ENCODE measurements at places on chromosomes 6 and 20.

DNA sequence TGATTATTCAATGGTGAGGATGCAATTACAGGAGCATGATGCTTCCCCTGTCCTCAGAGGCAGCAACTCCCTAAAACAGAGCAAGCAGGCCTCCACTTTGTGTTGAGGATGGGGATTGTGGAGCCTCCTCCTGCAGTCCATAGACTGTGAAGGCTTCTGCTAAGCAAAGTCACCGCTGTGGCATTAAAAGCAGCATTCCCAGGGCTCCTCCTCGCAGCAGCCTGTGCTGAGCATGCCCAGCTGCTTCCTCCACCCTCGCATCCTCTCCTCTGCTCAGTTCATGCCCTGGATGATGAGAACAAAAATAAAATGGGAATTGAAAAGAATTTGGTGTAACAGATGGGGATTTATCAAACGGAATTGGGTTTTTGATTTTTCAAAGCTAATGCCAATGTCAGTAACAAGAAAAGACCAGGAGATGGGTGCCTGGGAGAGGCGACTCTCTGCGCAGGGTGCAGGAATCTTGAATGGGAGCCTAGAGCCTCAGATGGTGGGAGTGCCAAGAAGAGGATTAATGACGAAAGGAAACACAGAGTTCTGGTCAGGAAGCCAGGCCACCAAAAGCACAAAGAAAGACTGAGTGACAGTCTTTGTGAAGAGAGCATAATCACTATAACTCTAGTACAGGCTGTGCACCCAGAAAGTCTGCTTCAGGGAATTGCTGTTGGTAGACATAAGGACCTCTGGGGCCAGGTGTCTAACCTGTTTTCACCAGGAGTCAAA is 347.6 kb downstream of the TPBG start:
- DNase-seq = no peak

DNA sequence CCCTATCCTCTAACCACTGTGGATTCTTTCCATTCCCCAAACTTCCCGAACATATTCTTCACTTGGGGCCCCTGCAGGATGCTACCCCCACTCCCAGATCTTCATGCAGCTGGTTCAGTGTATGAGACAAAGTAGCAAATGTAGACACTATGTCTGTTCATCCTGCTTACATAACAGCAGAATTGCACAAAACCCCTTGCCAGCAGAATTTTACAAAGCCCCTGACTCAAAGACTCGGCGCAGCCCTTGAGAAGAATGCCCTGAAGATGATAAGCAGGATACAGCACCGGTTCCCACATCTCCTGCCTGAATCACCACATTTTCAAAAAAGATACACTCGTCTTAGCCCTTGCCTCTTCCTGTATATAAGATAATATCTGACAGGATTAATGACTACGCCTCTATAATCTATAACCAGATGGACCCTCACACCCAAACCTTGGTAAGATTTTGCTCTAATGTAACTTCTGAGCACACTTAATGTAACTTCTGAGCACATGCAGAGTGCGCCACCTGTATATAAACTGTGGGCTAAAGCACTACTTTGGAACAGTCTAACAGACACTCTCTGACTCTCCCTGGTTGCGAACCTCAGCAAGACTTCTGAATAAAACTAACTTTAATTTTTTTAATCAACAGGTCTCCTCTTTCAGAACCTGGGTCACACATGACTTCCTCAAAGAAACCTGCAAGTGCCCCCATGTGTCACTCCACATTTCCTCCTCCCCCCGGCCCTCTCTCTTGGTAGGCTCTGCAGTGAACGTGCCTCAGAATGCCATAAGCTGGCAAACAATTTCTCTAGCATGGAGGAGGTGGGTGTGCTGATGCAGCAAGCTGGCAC is 28.7 kb downstream of the RALGAPA2 start:
- no peak for DNase-seq

GRCh38 chr6:95847061-95847460 is 168.7 kb upstream of the FUT9 start:
- DNase-seq = no peak

DNA sequence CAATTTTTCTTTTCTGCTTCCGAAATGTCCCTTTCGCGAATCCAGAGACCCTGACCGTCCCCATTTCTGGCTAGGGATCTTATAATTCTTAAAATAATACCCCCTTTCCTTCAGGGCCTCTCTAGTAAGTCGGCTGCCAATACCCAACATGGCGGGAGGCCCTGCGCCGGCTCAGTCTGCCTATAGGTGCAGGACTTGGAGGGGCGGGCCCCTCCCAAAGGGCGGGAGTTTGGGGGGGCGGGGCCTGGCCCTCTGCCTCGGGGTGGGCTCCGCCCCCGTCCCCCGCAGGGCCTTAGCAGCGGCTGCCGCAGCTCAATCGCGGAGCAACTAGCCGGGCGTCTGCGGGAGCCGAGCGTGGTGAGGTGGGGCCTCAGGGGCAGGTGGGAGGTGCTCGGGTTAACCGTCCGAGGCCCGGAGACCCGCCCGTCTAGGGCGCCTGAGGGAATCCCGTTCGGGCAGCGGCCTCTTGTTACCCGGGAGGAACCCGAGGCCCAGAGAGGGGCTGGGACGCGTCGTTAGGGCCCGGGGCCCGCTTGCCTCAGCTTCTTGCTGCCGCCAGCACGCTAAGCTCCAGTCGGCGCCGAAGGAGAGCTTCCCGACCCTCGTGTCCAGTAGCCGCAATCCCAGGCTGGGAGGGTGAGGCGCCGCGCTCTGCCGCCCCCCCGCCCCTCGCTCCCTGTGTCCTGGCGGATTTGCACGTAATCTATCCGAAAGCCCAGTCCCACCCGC is at the start of gene CEP250:
Gene CEP250, plus strand, starts transcription at position 718 of the 729 bp plus-strand sequence. CDS start 6,770 bp downstream, outside the sequence.
- peak; percentile 97 for DNase-seq

GRCh38 chr20:47810721-47811347 is 25.6 kb upstream of the SULF2 start:
- no peak for DNase-seq

- no peak for DNase-seq
Observed at GRCh38 chr6:118537574-118537973, 10.5 kb upstream of the PLN start.

GRCh38 chr6:95681736-95682135 is 104.4 kb downstream of the MANEA start:
- no peak for DNase-seq

DNA sequence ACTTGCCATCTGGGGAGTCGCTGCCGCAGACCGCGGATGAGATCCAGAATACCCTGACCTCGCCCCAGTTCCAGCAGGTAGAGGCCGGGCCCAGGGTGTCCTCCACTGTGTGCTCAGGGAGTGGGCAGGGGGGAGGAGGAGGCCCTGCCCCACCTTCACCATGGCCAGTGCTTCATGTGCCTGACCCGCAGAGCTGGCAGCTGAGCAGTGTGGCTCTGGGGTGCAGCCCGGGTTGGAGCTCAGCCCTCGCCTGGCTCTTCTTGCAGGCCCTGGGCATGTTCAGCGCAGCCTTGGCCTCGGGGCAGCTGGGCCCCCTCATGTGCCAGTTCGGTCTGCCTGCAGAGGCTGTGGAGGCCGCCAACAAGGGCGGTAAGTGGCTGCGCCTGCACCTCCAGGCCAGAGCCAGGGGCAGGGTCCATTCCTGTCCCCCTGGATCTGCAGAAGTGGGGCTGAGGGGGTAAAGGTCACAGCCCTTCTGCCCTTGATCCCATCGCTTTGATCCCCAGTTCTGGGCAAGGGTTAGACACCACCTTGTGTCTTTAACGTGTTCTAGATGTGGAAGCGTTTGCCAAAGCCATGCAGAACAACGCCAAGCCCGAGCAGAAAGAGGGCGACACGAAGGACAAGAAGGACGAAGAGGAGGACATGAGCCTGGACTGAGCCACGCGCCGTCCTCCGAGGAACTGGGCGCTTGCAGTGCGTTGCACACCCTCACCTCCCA is 5.5 kb downstream of the ADRM1 start:
- DNase-seq = no peak

- DNase-seq = no peak
Observed at GRCh38 chr6:90941885-90942284, 355.0 kb upstream of the MAP3K7 start.

DNA sequence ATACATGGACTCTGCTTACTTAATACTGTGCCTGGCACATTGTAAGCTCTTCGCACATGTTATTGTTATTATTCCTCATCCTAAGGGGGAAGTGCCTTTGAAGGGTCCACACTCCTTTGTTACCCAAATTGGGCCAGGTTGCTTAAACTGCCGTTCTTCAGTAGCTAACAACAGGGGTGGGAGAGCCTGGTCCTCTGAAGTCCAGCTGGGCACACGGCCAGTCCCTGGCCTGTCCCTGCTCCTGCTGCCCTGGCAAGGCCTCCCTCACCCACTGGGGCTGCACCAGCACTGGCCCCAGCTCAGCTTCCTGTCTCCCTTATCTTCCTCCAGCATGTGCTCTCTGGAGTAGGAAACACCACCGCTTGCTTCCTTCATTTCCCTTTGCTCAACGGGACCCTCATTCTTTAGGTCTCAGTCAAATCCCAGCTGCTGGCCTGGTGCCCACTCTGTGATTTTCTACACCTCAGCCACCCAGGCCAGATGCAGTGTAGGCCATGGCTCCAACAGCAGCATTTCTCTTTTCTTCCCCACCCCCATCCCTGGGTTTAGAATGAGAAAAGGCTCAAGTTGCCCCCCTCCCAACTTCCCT is 5.5 kb upstream of the PROCR start:
- DNase-seq = no peak

DNA sequence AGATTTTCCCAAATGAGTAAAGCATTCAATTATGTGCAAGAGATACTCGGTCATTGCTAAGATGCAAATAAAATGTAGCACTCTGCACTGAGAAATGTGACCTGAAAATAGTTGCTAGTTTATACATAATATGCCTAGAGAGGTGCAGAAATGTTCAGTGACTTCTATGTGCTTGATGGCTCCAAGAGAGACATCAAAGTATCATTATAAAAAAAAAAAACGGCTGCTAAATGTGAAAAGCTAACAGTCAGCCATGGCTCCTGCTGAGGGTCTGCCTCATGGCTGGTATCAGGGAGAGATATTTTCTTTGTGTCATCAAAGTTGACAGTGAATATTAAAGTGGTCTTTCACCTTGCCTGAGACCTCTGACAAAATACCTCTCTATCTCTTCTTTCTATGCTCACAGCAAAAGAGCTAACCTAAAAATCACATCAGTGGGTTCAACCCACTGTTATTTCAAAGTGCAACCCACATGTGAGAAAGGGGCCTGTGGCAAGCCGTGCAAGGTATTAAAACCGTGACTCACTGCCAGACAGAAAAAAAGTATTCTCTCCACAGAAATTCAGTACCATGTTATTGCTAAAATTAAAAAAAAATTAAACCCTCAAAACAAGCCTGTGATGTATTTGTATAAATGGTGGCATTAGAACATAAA is 259.0 kb downstream of the HIVEP2 start:
- DNase-seq = no peak

GRCh38 chr6:104201557-104201956 is 658.2 kb downstream of the HACE1 start:
- DNase-seq = no peak

DNA sequence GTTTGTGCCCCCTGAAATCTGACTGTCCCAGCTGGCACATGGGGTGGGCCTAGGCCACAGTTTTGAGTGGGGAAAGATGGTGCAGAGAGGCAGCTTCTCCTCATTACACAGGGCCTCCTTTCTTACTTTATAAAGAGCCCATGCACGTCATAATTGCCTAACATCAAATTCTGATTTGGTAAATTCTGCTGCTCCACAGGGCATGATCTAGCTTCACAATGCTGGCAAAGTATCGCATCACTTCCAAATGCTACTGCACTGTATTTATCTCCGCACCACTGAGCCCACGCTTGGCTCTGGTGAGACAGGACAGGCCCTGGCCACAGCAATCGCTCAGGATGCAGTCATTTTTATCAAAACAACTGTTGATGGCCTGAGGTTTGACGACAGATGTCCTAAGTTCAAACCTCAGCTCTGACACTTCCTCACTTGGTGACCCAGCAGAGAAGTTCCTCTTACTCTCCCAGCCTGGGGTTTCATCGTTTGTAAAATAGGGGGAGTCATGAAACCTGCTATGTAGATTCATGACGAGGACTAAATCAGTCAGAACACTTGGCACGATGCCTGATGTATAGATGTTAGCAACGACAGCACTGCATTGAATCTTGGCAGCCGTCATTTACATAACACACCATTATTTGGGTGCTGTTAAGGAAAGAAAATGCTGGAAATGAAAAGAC is 187.9 kb downstream of the TTLL2 start:
- DNase-seq = no peak

DNA sequence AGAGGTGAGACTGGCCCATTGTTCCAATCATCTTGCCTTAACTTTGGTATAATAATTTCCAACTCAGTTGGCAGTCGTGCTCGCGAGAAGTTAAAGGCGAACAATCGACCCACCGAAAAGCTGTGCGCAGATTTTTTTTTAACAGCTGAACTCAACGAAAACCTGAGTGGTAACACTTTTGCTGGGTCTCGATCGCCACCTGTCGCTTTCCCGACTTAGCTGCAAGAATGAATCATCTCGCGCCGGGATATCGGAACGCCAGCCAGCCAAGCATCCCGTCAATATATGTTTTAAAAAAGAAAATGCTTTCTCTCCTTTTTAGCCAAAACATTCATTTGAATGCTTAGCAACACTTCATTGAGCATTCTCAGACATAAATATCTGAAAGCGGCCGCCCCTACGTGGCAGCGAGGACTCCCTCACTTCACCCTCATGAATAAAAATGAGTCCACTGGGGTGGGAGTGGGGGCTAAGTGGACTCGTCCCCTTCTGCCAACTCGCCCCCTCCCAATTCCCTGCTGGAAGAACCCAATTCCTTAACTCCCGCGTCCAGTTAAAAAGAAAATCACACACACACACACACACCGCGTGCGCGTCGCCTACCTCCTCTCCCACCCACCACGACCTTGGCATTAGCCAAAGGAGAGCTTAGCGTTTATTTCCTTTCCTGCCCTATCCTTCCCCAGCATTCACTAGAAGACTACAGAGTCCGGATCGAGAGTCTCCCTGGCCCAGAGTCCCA is 1.5 kb downstream of the COL12A1 start:
- peak; percentile 97 for DNase-seq

GRCh38 chr6:105695461-105695860 is 292.6 kb upstream of the PREP start:
- DNase-seq = no peak

DNA sequence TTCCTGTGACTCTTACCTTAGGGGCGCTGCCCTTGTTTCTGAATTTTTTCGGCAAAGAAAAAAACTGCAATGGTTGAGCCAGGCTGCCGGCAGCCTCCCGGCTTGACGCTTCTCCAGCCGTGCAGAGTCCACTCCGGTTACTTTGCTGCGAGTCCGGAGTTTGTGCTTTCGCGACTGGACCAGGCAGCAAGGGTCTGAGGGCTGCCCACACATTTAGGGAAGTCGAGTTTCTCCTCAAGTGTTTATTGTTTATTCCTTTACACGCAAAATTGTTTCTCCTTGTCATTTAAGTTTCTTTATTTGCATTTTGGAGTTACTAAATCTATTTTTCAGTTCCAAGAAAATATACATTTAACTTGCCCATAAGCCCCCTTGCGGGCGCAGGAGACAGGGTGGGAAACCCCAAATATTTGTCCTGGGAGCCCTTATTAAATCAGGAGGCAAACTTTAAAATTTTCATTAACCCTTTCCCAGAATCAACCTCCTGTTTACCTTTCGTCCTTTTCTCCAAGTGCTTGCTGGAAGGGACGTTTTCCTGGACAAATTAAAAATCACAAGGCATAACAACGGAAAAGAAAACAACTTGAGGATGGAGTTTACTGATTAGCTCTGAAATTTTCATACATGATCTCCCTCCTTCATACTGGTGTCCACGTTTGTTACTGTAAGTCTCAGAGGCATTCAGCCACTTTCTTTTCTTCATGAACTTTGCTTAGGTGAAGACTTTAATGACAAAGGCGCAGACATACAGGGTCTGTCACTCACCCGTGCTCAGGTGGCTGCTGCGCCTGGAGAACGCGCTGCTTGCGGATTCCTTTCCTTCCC is 1.7 kb upstream of the PDE10A start:
- no peak for DNase-seq

- DNase-seq = no peak
Observed at GRCh38 chr6:137119196-137120104, 54.0 kb downstream of the IL22RA2 start.

- DNase-seq = no peak
Observed at GRCh38 chr6:56727097-56727850, 84.6 kb upstream of the DST start.
